ENCODE measurements at places on chromosomes 2 and 18. TPM values are rescaled to one million over a fixed set of nuclear protein-coding genes. Genes with fewer than 3 reads are reported as not detected.

DNA sequence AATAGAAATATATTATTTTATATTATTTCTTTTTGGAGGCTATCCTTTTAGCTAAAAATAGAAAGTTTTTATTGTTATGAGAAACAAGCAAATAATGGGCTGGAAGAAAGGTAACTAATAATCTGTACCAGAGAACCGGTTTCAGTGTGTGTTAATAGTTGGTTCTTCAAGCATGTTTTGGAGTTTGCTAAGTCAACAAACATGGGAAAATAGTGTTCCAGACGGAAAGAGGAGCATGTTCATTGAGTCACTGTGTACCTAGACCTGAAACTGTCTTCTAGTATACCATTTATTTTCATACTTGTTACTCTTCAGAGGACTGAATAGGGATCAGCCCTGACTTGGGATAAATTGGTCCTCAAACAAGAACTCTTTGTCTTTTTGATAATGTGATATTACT lies 134.5 kb upstream of the CWC22 start:
- ATAC-seq, result no peak
- H3K4me3 ChIP-seq, result no peak overlapping the region
- no peak overlapping the region for H3K27ac ChIP-seq
- no peaks in the 10 kb centered on the region for H3K27me3 ChIP-seq
- no peaks in the 10 kb centered on the region for H3K4me1 ChIP-seq
- H3K36me3 ChIP-seq, result no peaks in the 10 kb centered on the region

- H3K4me1 ChIP-seq, result no peaks in the 10 kb centered on the region
- H3K4me3 ChIP-seq, result no peak overlapping the region
- H3K27ac ChIP-seq, result no peak overlapping the region
- ATAC-seq, result no peak
- peaks cover 10% of the 10 kb centered on the region for H3K27me3 ChIP-seq
Observed at GRCh38 chr2:229701716-229702115, 12.6 kb downstream of the DNER start.

DNA sequence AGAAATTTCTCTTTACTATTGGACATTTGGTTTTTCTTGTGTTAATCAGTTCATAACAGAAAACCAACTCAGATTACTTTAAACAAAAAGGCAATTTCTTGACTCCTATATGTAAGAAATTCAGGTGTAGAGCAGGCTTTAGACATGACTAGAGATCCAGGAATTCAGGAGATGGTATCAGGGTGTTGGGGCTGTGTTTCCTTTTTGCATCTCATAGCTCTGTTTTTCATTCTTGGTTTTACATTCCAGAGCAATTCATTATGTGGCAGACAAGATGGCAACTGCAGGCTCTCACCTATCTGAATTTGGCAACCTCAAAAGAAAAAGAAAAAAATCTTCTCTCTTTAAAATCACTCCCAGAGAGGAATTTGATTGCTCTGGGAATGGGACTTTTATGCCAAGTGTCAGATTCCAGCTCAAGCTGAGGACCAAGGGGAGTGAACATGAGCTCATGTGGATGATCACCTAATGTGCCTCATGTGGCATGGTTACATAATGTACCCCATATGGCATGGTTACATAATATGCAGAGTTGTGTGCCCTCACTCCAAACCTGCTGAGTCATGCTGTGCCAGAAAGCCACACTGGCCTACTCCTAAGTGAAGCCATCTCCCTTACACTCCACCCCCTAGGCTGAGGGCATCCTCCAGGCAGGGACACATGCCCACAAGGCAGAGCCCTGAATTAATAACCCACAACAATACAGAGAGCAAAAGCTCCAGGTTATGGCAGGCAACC lies 282.7 kb downstream of the MBD2 start:
- no peak for ATAC-seq
- no peak overlapping the region for H3K4me3 ChIP-seq
- no peaks in the 10 kb centered on the region for H3K36me3 ChIP-seq
- no peaks in the 10 kb centered on the region for H3K27me3 ChIP-seq
- no peaks in the 10 kb centered on the region for H3K4me1 ChIP-seq

DNA sequence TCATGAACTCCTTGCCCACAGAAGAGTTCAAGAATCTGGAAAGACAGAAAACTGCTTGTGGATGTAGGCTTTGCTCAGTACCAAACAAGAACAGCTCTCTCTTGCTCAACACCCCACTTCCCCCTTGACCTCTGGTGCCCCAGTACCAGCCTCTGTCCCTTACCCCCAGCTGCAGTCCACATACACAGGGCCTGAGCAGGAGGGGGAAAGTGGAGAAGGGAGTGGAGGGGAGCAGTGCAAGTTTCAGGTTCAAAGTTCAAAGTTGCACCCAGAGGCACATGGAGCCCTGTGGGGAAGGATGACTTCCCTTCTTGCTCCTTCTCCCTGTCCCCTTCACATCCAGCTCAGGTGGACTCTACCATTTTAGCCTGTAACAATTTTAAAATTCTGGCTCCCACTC lies 61.1 kb upstream of the LPIN2 start:
- peaks cover 76% of the 10 kb centered on the region for H3K36me3 ChIP-seq
- H3K4me1 ChIP-seq, result no peaks in the 10 kb centered on the region
- peak; percentile 46 for ATAC-seq
- H3K4me3 ChIP-seq, result no peak overlapping the region
- no peak overlapping the region for H3K27ac ChIP-seq
- H3K27me3 ChIP-seq, result no peaks in the 10 kb centered on the region

- no peaks in the 10 kb centered on the region for H3K4me1 ChIP-seq
- no peak overlapping the region for H3K4me3 ChIP-seq
- ATAC-seq, result no peak
- no peaks in the 10 kb centered on the region for H3K27me3 ChIP-seq
Observed at GRCh38 chr2:136162438-136162837, 44.5 kb upstream of the CXCR4 start.

DNA sequence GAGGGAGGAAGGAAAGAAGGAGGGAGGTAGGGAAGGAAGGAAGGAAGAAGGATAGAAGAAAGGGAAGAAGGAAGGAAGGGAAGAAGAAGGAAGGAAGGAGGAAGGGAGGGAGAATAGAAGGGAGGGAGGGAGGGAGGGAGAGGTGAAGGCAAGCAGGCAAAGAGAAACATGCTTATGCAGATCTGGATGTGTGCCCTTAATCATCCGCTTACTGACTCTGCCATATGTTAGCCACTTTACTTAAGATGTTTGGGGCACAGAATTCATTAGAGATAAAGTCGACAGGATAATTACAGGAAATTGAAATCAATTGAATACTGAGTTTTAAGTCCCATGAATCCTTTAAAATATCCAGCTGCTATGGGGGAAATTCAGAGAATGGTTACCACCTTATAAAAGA lies 334.2 kb downstream of the GRB14 start:
- H3K36me3 ChIP-seq, result no peaks in the 10 kb centered on the region
- no peak overlapping the region for H3K4me3 ChIP-seq
- no peak for ATAC-seq
- no peaks in the 10 kb centered on the region for H3K27me3 ChIP-seq
- H3K27ac ChIP-seq, result no peak overlapping the region
- H3K4me1 ChIP-seq, result no peaks in the 10 kb centered on the region

FSIP2 gene
- total RNA-seq, result 0.04 TPM

TSHZ1 gene
- total RNA-seq, result 37.1 TPM

GRCh38 chr2:98395977-98396376 lies 48.7 kb upstream of the INPP4A start:
- H3K4me3 ChIP-seq, result no peak overlapping the region
- no peaks in the 10 kb centered on the region for H3K36me3 ChIP-seq
- no peak overlapping the region for H3K27ac ChIP-seq
- ATAC-seq, result no peak

DNA sequence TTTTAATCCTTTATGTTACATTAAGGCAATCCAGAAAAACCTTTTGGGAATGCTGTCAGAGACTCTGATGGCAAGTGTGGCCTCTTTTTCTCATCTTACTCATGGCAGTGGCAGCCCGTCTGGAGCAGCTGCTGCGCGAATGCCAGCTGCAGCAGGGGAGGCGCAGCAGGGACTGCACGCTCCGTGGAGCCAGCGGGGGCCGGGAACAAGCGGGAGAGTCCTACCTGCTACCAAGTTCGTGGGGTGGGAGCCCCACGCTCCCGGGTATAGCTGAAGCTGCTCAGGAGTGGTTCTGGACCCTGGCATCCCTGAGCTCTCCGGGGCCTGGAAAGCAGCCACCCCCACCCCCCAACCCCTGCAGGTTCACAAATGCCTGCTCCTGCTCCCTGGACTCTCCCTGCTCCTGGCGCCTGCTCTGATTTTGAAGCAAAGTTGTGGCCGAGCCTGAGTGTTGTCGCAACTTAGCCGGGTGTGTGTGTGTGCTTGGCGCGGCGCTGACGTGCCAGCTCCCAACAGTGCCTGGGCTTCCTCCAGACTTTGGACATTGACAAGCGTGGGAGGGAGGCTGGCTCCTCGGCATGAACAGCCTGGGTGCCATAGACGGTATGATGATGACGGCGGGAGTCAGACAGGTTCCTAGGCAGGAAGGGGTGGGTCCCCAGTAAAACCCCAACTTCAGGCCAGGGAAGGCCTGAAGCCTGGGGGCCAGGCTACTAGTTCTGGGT lies 21.7 kb downstream of the TMX3 start:
- no peaks in the 10 kb centered on the region for H3K27me3 ChIP-seq
- H3K36me3 ChIP-seq, result peaks cover 87% of the 10 kb centered on the region
- H3K4me1 ChIP-seq, result no peaks in the 10 kb centered on the region
- ATAC-seq, result no peak

DNA sequence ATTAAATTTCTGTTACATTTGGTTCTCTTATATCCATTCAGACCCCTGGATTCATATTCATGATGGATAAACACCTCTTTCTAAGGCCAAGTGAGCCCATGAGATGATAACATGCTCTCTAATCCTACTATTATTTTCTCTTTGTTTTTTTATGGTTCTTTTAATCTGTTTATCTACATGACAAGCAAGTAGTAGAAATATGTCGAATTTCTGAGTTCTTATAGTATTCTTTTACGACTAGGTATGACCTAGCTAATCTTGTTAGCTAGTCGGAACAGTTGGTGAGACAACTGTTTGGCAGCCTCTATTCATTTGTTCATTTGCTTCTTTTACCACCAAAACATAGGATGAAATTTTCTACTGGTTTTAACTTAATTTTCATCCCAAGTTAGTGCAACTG lies 98.1 kb upstream of the SCG2 start:
- H3K4me3 ChIP-seq, result no peak overlapping the region
- no peaks in the 10 kb centered on the region for H3K27me3 ChIP-seq
- no peaks in the 10 kb centered on the region for H3K36me3 ChIP-seq
- H3K4me1 ChIP-seq, result no peaks in the 10 kb centered on the region

AP1S3 gene
- total RNA-seq, result 0.54 TPM

DNA sequence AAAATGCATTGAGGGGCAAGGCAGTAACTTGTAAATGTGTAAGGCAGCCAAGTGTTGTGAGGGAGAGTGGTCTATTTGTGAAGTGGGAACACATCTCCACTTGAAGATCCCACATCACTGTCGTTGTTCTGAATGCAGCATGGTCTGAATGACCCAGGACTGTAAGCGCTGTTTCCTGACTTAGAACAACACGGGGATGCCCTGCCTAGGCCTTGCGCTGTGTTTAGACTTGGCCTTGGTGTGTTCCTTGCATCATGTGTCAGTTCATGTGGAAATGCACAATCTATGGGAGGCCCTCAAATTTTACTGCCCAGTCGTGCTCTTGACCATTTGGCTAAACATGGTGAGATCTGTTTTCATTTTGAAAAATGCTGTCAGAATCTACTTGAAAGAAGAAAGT lies 205.1 kb downstream of the SOX11 start:
- no peak overlapping the region for H3K4me3 ChIP-seq
- no peak overlapping the region for H3K27ac ChIP-seq
- no peak for ATAC-seq
- no peaks in the 10 kb centered on the region for H3K36me3 ChIP-seq
- H3K27me3 ChIP-seq, result no peaks in the 10 kb centered on the region

DNA sequence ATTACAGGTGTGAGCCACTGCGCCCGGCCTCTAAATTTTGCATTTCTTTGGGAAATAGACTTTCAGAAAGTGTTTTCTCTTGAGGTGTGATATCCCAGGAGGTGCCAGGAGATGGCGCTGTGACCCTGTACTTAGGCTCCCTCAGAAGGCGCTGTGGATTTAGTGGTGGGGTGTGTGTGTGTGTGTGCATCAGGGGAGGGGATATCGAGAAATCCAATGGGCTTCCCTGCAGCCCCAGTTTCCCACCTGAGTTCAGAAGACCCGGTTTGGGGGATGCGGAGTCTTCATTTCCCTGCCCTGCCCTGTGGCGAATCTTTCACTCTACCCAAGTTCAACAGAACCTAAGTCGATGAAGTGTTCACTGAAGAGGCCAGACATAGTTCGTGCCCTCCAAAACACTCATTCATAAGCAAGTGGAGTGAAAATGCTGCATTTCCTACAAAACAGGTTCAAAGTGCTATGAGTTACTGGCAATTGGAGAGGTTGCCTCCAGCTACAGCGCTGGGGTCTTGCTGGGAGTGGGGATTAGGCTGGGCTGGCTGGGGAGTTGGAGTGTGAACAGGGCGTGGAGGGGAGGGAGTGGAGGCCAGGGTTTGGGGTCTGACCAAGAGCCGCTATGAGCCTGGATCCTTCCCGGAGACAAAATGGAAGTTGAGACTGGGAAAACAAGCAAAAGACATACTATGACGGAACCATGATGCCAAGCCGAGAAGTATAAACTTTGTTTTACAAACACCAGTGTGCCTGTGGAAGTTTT lies 6.5 kb upstream of the WNT6 start:
- H3K4me3 ChIP-seq, result no peak overlapping the region
- peaks cover 97% of the 10 kb centered on the region for H3K27me3 ChIP-seq
- H3K27ac ChIP-seq, result no peak overlapping the region
- H3K36me3 ChIP-seq, result no peaks in the 10 kb centered on the region

DNA sequence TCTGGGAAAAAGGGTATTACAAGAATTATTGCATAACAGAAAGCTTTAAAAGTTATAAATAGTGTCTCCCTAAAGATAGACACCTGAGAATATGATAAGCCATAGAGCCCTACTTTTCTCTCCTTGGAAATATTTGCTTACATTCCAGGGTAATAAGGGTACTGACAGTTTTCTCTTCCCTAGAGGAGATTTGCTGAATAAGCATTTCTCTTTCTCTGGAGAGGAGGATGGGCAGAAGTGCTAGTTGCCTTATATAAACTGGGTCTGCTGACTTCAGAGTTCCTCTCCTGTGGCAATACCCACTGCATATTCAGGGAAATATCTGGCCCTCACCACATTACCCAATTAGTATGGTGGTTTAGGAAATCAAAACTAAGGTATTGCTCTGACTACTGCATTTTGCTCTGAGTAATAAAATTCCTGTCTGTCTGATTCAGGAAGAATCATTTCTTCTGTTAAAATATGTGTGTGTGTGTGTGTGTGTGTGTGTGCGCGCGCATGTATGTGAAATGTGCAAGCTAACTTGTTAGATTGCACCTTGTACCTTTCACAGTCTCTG lies 1391.3 kb downstream of the DSC3 start:
- no peak for ATAC-seq
- H3K27me3 ChIP-seq, result no peaks in the 10 kb centered on the region
- no peak overlapping the region for H3K4me3 ChIP-seq
- H3K36me3 ChIP-seq, result no peaks in the 10 kb centered on the region
- H3K4me1 ChIP-seq, result no peaks in the 10 kb centered on the region

CYP26B1 gene
- total RNA-seq, result 1.9 TPM

GRCh38 chr2:186503827-186504606 lies 18.0 kb downstream of the ZC3H15 start:
- no peak for ATAC-seq
- H3K4me3 ChIP-seq, result no peak overlapping the region
- H3K27me3 ChIP-seq, result no peaks in the 10 kb centered on the region
- peaks cover 94% of the 10 kb centered on the region for H3K36me3 ChIP-seq
- no peak overlapping the region for H3K27ac ChIP-seq

FAM110C gene
- total RNA-seq, result 3.9 TPM

ACTG2 gene
- 3,568 TPM for total RNA-seq

- H3K27me3 ChIP-seq, result no peaks in the 10 kb centered on the region
- H3K4me3 ChIP-seq, result no peak overlapping the region
- no peak for ATAC-seq
- no peaks in the 10 kb centered on the region for H3K36me3 ChIP-seq
- H3K4me1 ChIP-seq, result no peaks in the 10 kb centered on the region
Observed at GRCh38 chr18:45817543-45817942, 7.9 kb upstream of the SIGLEC15 start.

KCNF1 gene
- total RNA-seq, result 47.7 TPM

All from gastroesophageal sphincter (tissue), 4 donors.